ENCODE measurements at places on chromosomes 1 and 21.

DNA sequence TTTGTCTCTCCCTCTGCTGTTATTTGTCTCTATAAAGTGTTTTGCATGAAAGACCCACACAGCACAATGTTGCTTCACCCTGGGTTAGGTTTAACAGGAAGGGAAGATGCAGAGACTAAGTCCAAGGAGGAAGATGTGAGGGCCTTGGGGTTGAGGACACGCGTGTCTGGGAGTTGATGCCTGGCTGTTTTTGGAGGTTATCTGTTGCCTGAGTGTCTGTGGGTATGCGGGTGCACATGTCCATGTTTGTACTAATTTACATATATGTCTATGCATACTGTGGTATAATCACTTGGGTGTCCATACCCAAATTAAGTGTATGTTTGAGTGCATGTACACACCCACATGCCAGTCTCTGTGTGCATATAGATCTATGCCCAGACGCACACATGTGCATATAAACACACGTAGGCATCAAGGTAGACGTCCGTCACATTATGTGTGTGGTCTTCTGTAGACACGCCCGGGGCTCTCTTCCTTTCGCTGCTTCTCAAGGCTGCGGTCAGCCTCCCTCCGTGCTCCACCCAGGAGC, 962 bp upstream of the MAN1C1 start:
- no peak for DNase-seq

GRCh38 chr1:109850827-109851226, 59.8 kb upstream of the CSF1 start:
- no peak for DNase-seq

DNA sequence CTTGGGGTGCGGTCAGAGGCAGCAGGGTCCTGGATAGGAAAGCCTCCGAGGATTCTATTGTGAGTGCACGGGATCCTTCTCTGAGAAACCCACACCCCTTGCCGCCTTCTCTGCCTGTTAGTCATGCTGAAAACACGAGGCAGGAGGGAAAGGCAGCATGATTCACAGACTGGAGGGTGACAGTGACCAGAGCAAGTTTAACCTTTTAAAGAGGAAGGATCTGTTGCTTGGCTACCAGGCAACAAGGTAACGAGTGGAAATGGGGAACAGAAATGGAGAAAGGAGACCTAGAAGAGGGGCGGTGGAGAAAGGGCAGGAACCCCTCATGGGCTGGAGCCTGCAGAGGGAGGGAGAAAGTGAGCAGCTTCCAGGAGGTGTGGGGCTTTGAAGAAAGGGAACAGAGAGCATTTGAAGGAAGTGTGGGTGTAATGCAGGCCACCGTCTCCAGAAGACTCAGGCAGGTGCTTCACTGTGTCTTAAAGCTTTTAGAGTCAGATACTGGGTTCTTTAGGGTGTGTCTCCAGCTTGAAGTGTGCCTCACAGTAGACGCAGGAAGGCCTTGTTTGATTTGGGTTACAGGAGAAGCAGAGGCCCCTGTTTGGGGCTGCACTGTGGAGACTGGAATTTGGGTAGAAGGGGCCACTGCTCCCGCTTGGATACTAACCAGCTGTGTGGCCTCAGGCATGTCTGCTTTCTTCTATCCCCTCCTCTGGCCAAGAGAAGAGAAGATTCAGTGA, 19.1 kb downstream of the OPTC start:
- no peak for DNase-seq

- no peak for DNase-seq
These were observed 859 bp upstream of the ANGPTL1 start for GRCh38 chr1:178871551-178872320.

DNA sequence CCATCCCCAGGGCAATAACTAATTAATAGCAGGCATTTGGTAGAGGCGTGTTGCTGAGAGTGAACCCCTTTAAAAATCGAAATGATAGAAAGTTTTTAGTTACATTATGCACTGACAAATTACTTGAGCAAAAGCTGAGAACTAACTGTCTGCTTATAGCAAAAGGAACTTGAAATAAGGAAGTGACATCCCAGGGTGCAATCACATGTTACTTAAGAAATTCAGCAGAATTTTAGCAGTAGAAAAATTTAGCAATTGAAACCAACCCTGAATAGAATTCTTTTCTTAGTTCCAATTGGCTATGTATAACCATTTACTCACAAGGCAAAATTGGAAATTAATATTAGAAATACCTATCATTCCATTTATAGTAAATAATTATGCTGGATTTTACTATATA, 139.5 kb upstream of the SAMSN1 start:
- DNase-seq = no peak

DNA sequence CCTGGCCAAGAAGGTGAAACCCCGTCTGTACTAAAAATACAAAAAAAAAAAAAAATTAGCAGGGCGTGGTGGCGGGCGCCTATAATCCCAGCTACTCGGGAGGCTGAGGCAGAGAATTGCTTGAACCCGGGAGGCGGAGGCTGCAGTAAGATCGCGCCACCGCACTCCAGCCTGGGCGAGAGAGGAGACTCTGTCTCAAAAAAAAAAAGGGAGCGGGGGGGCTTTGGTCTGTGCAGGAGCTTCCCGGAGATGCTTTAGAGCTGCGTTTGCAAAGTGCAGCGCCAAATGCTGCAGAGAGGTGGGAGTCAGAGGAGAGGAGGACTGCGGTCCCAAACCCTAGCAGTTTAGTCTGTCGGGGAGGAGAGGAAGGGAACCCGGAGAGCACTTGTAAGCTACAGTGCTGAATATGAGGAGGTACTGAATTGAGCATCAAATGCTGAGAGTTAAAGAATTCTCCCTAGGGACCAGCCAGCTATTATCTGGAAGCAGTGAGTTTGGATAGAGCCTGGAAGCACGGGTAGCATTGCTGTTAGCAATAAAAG, 569 bp downstream of the FALEC start:
- DNase-seq = no peak

GRCh38 chr21:41943851-41944250, 10.0 kb downstream of the C2CD2 start:
- no peak for DNase-seq
